Foreskin melanocyte (primary cell): ENCODE measurements at places on chromosomes 12 and 14.

DNA sequence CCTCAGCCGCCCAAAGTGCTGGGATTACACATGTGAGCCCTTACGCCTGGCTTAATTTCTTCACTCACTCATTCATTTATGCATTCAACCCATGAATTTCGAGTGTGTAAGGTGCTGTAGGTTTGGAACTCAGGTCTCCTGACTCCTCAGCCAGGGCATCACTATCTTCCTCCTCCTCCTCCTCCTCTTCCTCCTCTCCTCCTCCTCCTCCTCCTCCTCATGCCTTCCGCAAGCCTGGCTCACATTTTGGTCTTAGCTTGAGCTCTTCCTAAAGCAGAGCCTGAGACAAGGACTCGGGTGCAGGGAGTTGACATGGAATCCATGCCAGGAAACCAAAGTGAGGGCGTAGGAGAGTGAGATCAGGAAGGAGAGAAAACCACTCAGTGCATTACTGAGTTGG lies 20.8 kb upstream of the CHGA start:
- no peak for DNase-seq

DNA sequence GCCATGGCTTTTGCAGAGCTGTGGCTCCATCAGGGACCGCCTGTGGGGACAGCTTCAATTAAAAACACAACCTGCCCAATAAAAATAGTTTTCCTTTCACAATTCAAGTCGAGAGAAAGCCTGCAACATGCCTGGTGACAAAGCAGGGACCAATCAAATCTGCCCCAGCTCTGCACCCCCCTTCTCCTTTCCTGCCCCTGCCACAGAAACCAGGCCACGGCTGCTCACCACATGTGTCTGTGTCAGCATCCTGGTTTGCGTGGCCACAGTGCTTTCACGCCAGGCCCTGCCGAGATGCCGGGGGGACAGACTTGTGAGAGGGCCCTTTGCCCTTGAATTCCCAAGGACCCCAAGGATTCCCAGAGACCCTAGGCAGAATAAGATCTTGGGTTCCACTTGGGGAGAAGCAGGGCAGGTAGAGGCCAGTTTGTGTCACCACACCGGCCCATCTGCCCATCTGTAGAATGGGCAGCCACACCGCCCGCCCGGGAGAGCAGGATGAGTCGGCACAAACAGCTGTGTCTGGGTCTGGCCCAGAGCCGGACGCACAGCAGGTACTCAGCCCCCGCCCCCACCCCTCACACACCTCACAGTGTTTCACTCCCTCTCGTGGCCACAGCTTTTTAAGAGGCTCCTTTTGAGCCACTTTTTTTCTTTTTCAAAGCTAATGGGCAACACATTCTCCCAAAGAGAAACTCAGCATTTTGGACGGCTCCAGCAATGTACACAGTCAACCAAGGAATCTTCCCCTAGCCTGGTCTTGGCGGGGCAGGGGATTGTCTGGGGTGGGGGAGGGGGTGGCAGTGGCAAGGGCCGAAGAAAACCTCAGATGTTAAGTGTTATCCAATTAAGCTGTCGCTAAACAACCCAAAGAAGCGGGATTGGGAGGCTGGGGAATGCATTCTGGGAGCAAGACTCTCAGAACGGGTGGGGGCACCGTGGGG lies 41.5 kb downstream of the BCL11B start:
- no peak for DNase-seq

DNA sequence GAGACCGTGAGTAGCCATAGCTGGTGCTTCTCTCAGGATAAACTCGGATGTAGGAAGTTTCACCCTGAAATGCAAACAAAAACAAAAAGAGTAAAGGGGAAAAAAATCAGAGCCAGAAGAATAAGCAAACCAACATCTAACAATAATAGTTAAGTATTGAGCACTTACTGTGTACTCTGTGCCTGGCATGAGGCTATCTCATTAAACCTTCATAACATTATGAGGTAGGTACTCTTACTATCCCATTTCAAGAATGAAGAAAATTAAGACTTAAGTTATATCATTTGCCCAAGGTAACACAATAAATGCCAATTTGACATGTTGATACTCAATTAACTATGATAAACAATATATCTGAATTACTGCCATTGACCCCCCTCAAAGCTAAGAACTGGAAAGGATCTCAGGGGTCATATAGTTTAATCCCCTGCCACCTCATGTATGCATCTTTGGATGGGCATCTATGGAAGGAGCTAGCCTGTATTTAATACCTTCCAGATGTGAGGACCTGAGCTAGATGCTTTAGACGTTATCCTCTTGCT lies 7.4 kb downstream of the SRSF9 start:
- no peak for DNase-seq

- no peak for DNase-seq
Measured at GRCh38 chr14:38536376-38537038, 280.6 kb upstream of the CLEC14A start.

GRCh38 chr14:97283005-97283403 lies 485.8 kb downstream of the VRK1 start:
- no peak for DNase-seq

- no peak for DNase-seq
Measured at GRCh38 chr14:72777636-72778035, 116.3 kb downstream of the DPF3 start.

DNA sequence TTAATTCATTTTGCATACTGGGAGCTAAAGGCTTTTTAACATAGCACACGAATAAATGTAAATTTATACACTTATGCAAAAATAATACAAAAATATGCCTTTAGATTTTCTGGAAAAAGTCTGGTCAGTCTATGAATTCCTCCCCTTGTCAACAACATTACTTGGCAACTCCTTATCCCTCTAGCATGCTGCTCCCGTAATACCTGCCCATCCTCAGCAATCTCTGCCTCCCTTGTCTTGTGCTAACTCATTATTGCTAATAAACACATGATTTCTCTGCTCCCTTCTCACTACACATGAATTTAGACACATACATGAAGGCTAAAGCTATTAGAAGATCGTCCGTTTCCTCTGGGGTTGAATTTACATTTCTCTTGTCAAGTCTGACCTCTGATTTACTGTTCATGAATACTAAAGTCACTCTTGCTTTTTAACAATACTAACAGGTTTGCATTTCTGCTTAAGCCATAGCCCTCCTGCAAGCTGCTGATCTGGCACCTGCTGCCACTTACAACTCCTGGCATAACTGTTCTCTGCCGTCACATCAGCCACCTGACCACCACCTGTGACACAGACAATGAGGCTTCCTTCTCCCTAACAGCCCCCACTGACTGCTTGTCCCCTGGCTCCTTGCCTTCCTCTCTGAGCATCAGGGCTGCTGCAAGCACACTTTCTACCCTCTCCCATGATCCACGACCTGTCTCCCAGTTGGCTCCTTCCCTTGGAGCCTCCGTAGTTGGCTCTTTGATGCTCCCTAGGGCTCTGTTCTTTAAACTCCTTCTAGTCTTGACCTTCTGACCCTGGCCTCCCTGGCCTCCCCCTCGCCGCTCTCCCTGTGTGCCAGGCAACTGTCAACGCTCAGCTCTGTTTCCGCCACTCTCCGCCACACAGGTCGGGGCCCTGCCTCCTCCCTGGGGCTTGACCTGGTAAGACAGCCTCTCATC lies 177.6 kb downstream of the CALM1 start:
- DNase-seq = no peak

GRCh38 chr12:52715416-52715815 lies 12.1 kb upstream of the KRT77 start:
- DNase-seq = no peak

DNA sequence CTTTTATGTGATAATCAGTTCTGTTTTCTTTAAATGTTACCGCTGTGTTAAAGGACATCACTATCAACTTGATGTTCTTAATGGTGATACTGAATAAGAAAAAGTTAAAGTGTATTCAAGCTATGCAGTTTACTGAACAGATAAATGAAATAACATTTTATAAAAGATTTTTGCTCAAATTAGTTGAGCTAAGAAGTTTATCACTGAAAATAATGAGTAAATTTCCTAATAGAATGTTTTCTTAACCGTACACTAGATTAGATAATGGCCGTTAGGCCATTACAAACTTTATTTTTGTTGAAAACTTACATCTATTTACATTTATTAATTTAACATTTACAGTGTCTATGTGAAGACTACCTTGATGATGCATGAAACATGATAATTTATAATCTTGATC lies 25.0 kb downstream of the ATF7IP start:
- no peak for DNase-seq

- no peak for DNase-seq
Measured at GRCh38 chr12:6336889-6337853, 4.7 kb downstream of the TNFRSF1A start.

- no peak for DNase-seq
Measured at GRCh38 chr12:1799051-1799881, 21.1 kb upstream of the LRTM2 start.

DNA sequence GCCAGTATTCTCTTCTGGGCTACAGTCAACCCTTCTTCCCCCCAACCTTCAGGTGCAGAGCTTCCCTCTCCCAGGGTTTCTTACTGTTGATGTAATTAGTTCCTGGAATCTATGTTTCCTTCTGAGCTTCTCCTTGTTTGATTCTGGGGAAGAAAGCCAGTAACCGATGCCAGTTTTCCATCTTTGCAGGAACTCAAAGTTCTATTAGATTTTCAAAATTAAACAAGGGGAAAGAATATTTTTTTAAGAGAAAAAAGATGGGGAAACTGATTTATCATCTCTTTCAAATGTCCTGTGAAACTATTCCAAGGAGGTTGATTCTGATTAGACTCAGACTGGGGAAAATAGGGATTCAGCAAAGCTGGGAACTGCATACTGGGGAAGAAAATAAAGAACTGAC lies 17.9 kb upstream of the FAM234B start:
- no peak for DNase-seq

DNA sequence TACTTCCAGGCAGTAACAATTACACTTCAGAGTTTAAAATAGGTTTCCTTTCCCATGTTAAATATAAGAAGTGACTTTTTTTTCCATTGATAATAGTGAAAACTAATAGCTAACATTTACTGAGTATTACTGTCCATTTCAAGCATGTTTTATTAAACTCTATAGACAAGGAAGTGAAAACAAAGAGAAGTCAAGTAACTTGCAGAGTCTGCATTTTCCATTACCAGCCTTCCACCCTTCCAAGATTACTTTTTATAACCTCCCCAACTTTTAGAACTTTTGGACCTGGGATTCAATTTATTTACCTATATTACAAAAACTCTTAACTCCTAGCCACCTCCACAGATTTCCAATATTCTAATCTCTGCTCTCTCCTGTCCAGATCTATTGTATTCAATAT lies 67.7 kb downstream of the SEC23A start:
- DNase-seq = no peak
